ENCODE measurements at places on chromosomes 3 and 15.

DNA sequence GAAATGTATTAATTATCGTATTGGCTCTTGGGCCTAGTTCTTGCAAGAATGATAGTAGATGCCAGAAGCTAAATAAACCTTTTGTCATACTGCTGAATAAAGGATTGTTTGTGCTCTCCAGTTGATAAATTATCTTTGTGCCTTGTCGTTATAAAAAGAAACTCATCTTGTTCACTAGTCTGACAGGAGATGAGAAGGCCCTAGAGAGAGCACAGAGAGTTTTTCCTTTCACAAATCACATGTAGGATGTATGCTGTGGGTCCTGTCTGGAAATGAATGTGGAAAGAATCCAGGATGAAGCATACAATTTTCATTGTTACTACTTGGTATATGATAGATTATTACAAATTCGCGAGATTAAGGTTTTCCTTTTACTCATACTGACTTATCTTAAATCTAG lies 113.0 kb downstream of the NLGN1 start:
- DNase-seq = no peak

GRCh38 chr15:88915354-88915753 lies 2.2 kb upstream of the MFGE8 start:
- no peak for DNase-seq

GRCh38 chr3:58899953-58900298 lies 149.9 kb downstream of the CFAP20DC start:
- no peak for DNase-seq

DNA sequence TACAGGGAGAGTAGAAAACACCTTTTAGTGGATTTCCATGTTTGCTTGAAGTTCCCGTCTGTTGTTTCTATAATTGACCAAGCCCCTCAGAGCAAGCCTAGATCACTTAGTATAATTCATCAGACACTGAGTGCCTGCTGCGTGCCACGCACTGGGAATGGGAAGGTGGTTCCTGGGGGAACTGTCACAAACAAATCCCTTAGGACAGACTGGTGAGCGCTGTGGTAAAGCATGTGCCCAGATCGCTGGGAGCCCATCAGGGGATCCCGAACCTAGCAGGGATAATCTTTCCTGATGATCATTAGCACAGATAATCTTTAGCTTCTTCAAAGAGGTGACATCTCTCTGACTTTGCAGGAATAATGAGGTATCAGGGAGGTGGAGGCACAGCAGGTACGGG lies 9.6 kb downstream of the MRPS11 start:
- DNase-seq = no peak

DNA sequence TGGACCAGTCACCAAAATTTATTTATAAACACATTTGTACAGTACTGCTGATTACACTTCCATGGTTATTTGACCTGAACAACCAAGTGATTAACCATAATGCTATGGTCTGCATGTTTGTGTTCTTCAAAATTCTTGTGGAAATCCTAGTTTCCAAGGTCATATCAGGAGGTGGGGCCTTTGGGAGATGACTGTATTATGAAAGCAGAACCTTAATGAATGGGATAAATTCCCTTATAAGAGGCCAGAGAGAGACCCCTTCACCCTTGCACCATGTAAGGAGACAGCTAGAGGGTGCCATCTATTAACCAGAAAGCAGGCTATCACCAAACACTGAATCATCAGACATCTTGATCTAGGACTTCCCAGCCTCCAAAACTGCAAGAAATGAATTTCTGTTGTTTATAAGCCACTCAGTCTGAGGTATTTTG lies 1.9 kb downstream of the SCAPER start:
- peak; percentile 53 for DNase-seq

DNA sequence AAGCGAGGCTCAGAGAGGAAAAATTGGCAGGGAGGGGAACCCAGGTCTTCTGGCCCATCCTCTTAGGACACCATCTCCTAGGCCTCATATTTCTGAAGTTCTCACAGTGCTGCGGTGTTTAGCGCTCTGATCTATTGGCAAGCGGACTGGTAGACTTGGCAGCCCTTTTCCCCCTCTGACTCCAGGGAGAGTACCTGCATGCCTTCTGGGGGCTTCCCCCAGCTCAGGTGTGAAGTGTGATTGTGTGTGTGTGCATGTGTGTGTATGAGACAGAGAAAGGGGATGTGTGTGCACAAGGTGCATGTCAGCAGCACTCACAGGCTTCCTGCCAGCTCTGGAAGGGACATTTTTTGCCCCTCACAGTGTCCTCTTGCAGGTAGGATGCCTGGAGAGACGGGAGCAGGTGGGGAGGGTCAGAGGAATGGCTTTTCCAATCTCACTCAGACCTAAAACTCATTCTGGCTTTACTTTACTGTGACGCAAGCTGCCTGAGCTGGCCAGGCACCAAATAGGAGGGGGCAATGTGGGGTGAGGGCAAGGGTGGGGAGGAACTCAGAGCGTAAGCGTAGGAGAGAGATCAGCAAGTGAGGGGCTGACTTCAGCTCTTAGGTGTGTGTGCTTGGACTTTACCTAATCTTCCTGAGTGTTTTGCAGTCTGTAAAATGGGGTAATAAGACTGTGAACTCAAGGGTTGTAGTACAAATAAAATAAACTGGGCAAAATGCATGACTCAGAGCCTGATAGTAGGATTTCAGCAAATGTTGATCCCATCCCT lies 4.0 kb upstream of the IL17RE start:
- DNase-seq = no peak

DNA sequence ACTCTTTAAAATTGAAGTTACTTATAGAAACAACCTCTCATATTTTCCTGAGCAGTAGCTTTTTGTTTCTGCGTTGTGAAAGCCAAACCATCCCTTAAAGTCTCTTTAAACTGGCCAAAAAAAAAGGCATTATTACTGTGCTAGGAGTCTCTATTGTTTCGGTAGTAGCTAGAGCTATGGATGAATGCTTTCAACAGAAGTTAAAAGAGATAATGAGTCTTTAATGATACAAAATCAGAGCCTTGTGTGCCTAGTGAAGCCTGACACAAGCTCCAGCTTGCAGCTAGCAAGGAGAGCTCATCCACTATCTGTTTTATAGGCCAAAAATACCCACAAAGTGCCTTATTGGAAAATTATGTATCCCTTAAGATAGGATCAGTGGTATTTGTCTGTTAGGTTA lies 360.4 kb upstream of the CDIN1 start:
- no peak for DNase-seq

DNA sequence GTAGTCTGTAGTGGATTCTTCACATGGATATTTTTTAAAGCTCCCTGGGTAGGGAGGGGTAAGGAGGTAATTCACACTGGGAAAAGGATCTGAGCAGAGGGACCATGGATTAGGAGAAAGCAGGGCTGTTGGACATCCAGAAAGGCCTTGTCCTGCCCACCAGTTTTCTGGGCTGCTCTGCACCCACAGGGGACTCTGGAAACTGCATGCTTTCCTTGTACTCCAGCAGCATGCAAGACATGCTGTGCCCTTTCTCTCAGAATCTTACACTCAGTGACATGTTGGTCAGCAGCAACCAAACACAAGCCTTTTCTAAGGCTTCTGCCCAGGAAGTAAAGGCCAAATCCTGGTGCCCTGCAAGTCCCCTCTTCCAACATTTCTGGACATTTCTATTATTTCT lies 2.5 kb upstream of the FBN1 start:
- DNase-seq = no peak

GRCh38 chr3:85584779-85585356 lies 626.1 kb downstream of the CADM2 start:
- no peak for DNase-seq

DNA sequence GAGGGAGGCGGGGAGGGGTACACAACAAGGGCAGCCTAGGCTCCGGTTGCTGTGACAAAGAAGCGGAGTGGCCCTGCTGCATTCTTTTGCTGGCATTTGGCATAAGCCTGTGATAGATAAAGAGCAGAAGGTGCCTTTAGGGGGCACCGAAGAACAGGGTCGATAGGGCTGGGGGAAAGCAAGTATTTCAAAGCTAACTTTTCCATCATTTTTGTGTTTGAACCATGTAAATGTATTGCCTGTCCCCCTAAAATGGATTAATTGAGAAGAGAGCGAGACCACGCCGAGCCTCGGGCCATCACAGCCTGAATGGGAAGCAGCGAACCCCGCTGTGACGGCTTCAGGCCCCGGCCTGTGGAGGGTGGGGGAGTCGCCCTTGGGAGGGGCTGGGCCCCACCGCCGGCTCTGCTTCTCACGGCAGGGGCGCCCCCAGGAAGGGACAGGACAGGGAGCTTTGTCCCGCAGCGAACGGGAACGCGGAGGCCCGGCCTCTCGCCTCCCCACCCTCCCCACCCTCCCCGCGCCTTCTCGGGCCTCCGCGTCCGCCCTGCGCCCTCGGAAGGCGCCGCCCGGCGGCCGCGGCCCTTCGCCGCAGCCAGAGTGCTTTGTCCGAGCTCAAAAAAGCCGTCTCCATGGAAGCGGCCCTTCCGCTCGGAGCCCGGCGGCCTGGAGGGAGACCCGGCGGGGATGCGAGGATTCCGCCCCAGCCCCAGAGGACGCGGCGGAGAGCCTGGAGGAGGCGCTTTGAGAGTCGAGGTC lies 32.4 kb upstream of the ALDH1L1 start:
- no peak for DNase-seq

DNA sequence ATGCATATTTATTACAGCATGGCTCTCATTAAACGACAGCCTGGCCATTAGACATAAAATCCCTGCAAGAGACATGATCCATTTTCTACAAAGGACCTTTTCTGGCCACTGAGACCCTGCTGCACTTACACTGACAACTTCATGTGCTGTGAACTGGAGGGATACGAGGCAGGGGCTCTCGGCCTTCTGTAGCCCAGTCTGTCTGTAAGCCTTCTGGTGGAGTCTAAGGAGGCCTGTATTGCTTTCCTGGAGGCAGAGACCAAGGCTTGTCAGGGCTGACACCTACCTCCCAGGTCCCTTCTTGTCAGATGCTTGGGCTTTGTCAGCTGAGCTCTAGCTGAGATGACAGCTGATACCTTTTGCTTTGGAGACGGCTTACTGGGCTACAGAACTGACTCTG lies 776.9 kb upstream of the ARPP21 start:
- no peak for DNase-seq

DNA sequence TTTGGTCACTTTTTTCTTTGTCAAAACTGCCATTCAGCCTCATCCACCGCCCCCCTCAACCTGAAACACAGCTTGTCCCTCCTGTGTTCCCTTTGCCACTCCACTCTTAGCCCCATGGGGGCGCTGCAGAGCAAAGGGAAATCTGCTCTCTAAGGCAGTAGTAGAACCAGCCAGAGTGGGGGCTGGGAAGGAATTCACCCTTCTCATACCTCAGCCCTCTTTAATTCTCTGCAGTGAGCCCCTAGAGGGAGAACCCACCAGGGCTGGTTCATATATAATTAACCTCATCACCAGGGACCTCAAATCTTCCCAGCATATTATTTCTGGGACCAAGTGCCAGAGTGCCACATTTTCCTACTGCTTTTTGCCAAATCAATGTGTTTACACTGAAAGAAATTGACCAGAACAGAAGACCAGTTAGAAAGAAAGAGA lies 2.8 kb upstream of the BCL6 start:
- DNase-seq = peak; percentile 90

DNA sequence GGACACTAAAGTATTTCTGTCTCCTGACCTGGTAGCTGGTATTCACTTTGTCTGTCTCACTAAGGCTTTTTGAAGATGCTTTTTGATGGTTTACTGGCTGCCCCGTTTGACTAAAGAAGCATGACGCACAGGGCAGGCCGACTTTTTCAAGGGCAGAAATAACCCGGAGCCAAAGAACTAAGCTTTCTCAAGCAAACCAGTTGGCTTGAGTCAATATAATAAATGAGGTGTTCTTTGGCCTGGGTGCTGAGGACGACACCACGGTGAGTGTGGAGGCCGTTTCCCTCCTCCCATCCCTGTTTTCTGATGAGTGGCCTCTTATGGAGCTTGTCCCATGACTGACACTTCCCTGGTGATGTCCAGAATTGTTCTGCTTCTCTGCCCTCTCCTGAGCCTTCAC lies 220.9 kb downstream of the ITPR1 start:
- DNase-seq = no peak

GRCh38 chr3:71930056-71930991 lies 145.4 kb upstream of the PROK2 start:
- DNase-seq = no peak

DNA sequence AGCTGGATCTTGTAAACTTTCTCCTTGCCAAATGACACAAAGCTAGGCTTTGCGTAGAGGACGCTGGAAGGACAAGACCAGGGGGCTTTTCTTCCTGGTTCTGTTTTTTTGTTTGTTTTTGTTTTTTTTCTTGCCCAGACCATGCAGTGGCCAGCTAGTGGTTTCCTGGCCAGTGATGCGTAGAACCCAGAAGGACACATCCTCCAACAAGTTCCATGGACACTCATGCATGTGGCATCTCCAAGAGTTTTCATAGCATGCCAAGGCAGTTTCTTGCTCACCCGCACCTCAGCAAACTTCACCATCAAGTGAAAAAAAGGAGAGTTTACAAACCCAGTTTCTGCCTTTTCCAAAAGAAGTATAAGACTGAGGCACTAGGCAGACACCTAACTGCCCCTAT lies 46.1 kb upstream of the TMCO5A start:
- no peak for DNase-seq

DNA sequence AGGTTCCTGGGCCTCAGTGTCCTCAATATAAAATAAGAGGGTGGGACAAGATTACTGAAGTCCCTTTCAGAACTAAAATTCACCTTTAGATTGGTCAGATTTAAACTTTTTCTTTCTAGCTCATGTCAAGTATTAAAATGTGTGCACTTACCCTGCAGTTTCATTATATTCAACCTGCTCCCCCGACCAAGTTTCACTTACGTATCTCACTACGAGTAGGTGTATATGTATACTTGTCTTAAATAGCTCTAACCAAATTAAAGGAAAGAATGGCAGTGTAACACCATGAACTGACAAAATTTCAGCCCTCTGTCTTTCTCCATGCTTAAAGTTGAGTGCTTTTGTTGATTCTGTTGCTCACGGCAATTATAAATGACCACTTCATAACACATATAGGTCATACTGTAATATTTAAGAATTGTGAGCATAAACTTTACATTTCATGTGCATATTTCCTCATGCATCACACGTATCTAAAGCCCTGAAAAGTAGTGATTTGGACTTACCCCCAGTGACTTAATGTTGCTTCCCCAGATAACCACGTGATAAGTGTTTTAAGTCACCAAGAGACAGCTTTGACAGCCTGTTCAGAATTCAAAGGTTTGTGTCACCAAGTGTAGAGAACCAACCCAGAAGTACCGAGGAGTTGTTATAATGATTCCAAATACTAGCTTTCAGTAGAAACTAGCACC lies 70.0 kb downstream of the PGPEP1L start:
- DNase-seq = no peak

GRCh38 chr3:152183473-152183872 lies 85.3 kb upstream of the MBNL1 start:
- DNase-seq = peak; percentile 70

GRCh38 chr15:48975472-48976419 lies 12.0 kb upstream of the SHC4 start:
- DNase-seq = peak; percentile 65

Measured in CD4-positive, alpha-beta T cell treated with Interleukin-4 for 1 hour (primary cell).